ENCODE measurements at places on chromosomes 12 and 14. TPM values are rescaled to one million over a fixed set of nuclear protein-coding genes. Genes with fewer than 3 reads are reported as not detected.

The TMCC3 gene
- 0.99 TPM for total RNA-seq

The ABCD4 gene
- total RNA-seq: 25.4 TPM

The ETFBKMT gene
- total RNA-seq: 0.87 TPM

The PRH2 gene
- total RNA-seq: not detected

The SLC4A8 gene
- 1.5 TPM for total RNA-seq

The GARIN6 gene
- not detected for total RNA-seq

The BDKRB1 gene
- 0.34 TPM for total RNA-seq

The FOXM1 gene
- 90.9 TPM for total RNA-seq

The ALKBH2 gene
- 48.2 TPM for total RNA-seq

Data from A549 treated with AZD2906 at 1 μM for 4 hours (cell line).